LoVo (cell line): ENCODE measurements at places on chromosomes 12 and 14.
A peak's percentile ranks its signal among the peaks of the same experiment; 100 is the strongest.

DNA sequence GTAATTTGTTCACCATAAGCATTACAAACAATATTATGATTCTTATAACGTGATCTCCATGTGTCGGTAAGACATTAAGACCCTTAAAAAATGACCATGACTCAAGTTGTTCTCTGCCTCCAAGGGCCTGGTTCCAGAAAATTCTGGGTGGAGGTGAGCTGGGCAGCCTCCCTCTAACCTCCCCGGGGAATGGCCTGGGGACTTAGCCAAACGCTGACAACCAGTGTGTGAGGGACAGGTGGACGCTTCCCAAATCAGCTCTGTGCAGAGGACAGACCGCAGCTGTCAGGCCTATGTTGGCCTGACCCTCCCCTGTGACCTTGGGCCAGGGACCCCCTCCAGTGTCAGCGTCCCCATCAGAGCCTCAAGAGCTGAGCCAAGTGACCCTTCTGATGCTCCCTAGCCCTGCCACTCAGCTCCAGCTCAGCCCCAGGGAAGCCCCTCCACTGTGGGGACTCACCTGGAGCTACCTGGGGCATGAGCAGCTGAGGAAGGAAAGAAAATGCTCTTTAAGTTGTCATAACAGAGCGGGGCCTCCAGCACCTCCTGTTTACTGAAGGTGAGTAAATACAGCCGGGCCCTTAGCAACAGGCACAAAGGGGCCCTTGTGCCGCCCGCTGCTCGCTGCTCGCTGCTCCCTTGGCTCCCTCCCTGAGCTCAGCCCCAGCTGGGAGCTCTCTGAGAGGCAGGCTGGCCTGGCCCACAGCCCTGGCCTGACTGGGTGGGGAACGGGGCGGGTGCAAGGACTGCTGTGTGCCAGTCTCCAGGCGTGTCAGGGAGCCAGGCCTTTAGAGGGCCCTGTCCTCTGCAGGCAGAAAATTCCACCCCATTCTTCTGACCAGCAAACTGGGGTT is 116.6 kb downstream of the CALM1 start:
- DNase-seq = peak; percentile 48

DNA sequence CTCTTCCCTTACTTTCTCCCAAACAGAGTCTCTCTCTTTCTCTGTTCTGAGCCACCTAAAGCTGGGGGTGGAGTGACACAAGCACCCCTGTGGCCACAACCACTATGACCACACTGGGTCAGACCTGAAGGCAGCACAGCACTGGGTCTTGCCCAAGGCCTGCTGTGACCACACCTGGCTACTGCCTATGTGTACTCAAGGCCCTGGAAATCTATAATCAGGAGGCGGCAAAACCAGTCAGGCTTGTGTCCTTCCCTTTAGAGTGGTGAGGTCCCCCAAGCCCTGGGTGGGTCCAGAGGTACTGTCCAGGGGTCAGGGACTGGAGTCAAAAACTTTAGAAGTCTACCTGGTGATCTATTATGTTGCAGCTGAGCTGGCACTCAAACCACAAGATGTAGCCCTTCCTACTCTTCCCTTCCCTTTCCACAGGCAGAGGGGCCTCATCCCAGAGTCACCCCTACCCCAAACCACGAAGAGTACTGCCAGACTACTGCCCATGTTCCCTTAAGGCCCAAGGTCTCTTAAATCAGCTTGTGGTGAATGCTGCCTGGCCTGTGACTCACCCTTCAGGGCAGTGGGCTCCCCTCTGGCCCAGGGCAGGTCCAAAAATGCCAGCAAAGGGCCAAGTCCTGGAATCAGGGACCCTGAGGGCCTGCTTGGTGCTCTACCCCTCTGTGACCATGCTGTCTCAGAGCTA is 179.8 kb upstream of the DYRK2 start:
- no peak for DNase-seq

DNA sequence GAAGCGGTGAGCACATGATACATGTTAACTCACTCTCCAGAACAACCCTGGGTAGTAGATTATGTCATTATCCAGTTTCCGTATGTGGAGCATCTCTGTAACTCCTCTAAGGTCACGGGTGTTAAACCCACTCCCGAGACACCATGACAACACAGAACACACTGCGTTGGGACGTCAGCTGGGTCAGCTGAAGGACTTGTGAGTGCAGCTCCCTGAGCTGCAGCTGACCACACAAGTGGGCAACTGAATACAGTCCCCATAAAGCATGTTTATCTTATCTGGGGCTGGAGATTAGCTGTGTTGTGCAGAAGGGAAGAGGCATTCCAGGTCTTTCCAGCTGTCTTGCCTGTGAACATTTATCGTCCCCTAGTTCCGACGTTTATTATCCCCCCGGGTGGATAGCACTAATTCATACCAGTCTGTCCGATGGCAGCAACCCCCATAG is 211.5 kb downstream of the CHST11 start:
- no peak for DNase-seq

DNA sequence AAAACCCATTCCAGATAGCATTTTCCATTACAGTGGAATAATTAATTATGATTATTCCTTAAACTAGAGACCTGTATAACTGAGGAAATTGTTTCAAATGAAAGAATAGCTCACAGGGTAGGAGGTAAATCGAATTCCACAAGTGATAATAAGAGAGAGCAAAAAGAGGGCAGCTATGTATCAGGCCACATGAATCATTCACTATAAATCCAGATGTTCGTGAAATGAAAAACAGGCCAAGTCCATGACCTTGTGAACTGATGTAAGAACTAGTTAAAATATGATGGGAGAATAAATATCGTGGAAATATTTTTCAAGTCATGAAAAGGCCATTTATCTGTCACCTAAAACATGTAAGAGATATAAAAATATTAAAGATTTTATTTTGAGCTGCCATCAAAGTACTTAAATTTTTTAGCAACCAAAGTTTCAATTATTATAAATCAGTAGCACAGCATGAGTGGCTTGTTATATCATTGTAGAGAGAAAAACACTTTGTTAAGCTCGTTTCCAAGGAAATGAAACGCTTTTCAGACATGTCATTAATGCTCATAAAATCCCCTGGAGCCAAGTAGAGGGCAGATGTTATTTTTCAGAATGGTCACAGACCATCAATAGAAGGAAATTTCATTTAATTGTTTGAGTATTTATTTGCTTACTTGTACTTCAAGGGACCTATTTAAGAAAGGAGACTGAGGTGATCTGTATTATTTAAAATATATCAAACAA is 120.6 kb upstream of the CDKN3 start:
- DNase-seq = no peak

DNA sequence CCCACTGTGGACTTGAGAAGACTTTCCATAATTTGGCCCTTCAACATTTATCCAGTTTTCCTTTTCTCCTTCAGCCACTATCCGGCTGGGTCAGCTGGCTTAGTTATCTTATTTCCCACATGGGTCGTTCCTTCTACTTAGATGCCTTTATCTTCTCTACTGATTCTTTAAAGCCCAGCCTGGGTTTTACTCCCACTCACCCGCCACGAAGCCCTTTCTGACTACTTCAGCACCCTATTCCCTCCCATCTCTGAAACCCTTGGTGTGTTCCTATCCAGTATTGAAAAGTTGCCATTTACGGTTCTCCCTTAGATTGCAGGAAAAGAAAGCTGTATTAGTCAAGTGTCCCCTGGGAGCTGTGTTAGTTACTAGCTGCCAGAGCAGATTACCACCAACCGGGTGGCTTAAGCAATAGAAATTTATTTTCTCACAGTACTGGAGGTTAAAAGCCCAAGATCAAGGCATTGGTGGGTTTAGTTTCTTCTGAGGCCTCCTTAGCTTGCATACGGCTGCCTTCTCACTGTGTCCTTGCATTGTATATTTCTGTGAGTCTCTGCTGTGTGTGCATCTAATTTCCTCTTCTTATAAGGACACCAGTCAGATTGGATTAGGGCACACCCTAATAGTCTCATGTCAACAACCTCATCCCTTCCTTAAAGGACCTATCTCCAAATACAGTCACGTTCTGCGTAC is 105.5 kb downstream of the GPATCH2L start:
- no peak for DNase-seq

- no peak for DNase-seq
Measured at GRCh38 chr12:93676408-93677194, 574 bp upstream of the CRADD start.

GRCh38 chr12:66048835-66049537 is 81.6 kb downstream of the LLPH start:
- DNase-seq = no peak

DNA sequence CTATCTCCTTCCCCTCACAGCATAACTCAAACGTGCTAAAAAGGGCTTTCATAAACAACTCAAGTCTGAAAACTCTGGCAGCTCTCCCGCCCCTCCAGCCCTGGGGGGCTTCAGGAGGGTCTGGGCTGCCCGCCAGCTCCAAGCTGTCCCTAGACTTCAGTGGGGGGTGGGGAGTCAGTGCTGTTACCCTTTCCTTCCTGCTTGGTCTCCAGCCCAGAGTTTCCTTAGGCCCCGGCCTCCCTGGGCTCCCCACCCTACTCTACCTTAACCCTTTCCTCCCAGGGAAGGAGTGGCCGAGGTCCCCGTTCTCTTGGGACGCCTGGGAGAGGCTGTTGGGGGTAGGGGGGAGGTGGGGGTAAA is 530 bp upstream of the NYNRIN start:
- DNase-seq = no peak

- no peak for DNase-seq
Measured at GRCh38 chr12:47312147-47312546, 232.4 kb upstream of the AMIGO2 start.

DNA sequence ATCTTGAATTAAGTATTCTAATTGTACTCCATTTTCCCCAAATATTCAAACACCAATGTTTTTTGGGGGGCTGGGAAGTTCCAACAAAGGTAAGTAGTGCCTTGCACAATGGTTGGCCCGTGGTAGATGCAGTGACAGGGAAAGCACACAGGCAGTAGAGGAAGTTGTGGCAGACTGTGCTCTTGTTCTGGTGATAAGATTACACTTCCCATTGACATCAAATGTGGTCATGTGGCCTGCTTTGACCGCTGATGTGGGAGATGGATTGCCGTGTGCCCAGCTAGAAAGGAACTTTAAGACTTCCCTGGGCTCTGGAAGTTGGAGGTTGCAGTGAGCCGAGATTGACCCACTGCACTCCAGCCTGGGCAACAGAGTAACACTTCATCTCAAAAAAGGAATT is 223.8 kb downstream of the VRK1 start:
- DNase-seq = no peak

DNA sequence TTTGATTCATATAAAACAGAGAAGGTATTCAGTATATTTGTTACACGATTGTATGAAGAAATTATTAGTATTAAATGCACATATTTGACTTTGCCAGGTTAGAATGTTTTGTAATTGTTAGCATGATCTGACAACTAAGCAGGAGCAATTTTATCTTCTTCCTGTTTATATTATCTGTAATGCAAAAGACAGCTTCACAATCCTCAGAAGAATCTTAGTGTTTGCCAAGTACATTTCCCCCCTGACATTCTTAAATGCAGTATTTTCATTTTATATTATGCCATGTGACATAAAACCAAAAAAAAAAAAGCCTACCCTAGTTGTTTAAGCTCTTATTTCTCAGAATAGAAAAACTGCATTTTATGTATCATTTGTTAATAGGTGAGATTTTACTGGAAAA is 469.4 kb downstream of the FOXG1 start:
- DNase-seq = no peak

DNA sequence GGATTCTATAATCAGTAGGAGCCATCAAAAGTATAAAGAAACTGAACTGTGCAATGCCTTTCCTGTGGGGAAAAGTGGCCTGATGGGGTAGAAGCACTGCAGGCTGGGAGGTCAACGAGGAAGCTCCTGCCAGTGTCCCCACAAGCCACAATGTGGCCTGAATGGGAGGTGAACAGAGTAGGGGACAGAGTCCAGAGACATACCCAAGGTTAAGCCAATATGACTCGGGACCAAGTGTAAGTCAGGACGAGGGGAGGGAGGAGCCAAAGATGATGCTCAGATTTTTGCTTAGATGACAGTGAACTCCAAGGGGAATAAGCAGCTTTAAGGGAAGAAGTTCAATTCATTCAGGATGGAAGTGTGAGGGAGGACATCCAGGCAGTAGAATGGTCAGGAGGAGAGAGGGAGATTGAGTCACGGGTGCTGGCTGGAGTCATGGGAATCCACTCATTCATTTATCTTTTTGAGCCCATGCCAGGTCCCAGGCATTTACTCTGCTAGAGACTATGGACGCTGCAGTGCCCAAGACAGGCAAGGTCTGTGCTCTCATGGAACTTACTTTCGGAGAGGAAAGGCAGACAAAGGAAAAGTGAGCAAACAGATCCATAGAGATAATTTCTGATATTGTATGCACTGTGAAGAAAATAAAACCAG is 29.1 kb downstream of the DPF3 start:
- no peak for DNase-seq

DNA sequence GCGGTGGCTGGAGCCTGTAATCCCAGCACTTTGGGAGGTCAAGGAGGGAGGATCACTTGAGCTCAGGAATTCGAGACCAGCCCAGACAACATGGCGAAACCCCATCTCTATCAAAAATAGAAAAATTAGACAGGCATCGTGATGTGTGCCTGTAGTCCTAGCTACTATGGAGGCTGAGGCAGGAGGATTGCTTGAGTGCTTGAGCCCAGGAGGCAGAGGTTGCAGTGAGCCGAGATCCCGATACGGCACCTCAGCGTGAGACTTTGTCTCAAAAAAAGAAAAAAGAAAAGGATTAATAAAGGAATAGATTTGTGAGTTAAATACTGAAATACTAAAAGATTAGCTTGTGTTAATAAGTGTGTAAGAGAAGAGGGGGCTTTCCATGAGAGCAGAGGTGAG is 29.4 kb downstream of the RPGRIP1 start:
- no peak for DNase-seq

DNA sequence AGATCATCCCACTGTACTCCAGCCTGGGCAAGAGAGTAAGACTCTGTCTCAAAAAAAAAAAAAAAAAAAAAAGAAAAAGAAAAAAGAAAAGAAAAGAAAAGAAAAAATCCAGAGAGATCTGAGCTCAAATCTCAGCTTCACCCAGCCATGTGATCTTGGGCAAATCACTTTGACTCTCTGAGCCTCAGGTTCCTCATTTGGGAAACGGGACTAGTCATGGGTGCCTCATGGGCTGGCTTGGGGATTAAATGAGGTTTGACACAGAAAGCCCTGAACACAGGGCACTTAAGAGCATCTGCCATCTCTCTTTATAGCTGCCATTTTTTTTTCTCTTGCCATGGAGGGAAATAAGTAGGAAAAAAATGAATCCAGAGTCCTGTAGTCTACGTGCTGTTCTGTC is 86.2 kb upstream of the MYL2 start:
- no peak for DNase-seq

DNA sequence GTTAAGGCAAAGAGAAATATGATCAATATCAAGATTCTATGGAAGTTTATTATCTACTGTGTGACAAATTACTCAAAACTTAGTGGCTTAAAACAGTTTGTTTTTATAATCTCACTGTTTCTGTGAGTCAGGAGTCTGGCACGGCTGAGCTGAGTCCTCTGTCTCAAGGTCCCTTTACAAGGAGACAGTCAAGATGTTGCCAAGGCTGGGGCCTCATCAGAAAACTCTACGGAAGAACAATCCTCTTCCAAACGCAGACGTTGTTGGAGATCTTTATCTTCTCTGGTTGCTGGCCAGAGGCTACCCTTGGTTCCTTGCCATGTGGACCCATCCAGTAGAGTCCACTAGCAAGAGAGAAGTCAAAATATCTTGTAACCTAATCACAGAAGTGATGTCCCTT is 100.6 kb upstream of the CCND2 start:
- DNase-seq = no peak

- DNase-seq = no peak
Measured at GRCh38 chr12:109716092-109716479, 2.5 kb downstream of the FAM222A start.
